Stimulated activated CD8-positive, alpha-beta memory T cell treated with anti-CD3 and anti-CD28 coated beads, Interleukin-4, amount 100 ng/mL, for 4 hours (primary cell): ENCODE measurements at places on chromosomes 5 and 9.

DNA sequence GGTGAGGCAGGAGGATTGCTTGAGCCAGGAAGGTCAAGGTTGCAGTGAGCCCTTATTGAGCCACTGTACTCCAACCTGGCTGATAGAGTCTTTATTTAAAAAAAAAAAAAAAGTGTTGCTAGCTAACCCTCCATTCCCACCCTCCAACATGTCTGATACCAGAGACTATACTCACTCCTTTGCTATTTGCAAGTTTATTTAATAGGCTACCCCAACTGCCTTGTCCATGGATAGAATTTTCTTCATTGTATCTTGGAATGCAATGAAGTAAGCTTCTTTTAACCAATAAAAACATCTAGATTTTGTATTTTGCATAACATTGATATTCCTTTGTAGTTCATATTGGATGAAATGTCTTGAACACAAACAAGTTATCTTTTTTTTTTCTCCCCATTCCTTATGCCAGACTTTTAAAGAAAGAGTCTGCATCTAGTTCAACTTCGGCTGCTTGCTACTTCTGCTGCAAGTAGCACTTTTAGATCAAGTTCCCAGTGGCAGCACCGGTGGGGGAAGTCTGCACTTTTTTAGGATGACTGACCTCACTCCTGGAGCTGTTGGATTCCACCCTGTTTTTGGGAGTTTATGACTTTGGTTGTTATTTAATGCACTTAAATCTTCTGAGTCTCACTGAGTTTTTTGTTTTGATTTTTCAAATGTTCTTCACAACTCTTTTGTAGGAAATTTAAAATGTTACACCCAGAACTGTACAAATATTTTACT is 112.5 kb downstream of the UHRF2 start:
- no peak for DNase-seq

GRCh38 chr9:18796696-18797270 is 236.2 kb downstream of the SAXO1 start:
- no peak for DNase-seq

DNA sequence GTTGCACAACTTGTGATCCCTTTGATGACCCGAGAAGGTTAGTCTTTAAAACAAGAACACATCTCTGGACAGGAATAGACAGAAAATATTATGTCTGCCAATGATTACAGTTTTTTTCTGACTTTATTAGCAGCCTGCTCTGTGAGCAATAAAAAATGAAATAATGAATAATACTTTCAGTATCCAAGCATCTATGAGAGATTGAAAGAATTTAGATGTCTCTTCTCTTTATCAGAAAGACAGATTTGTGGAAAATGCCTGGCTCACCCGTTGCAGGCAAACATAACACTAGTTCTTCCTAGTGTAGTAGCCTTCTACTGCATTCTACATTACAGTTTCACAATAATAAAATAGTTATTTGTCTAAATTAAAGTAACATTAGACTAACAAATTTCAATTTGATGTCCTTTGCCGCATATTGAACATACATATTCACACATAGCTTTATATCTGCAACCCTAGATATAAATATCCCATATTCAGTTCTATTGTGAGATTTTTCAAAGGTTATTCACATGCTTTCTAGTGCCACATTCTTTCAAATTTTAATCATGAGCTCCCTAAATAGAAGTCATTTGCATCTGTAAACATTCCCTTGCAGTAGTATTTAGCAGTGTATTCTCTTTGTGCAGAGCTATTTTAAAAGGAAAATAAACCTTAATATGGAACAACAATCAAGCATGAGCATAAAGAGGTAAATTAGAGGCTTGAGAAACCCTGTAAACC is 267.3 kb downstream of the EFNA5 start:
- DNase-seq = no peak

GRCh38 chr9:116501871-116502270 is 185.2 kb upstream of the TRIM32 start:
- no peak for DNase-seq

DNA sequence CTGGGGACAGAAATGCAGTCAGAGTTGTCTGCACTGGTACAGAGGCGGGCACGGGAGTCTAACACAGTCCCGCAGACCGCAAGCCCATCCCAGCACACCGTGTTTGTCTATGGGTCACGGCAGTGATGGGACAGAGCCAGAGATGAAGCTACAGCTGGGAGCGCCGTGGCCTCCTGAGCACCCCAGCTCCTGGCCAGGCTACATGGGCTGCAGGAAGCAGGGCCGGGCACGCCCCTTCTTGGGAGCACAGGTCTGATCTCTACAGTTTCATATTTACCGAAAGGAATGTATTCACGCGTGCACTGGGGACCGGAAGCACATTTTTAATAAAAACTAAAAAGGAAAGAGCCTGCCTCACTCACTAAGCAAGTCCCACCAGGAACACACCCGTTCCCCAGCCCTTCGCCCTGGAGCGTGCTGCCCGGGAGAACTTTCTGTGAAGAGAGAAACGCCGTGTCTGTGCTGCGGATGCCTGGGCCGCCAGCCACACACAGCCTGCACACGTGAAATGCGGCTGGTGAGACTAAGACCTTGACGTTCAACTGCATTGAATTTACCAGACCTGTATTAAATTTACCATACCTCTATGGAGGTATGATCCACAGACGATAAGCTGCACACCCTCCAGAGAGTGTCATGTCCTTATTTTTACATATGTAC is 81.1 kb downstream of the VAV2 start:
- DNase-seq = no peak

- no peak for DNase-seq
Measured at GRCh38 chr5:138458384-138458783, 6.9 kb upstream of the EGR1 start.

- no peak for DNase-seq
Measured at GRCh38 chr9:114271556-114272510, 51.1 kb upstream of the ORM1 start.

DNA sequence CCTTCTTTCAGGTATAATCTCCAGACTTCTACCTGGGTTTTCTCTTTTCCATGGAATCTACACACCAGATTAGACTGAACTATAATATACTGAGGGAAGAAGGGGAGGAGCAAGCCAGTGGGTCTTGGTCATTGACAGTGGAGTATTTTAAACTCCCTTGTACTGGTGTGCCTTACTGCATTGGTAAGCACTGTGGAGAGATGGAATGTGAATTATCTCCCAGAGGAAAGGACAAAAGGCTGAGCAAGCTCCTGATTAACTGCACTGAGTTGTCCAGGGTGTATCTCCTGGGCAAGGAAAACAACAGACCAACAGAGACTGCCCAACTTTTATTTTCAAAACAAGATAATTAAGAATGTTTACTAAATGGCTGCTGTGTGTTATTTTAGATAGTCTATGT is 29.8 kb upstream of the SLCO6A1 start:
- DNase-seq = no peak

DNA sequence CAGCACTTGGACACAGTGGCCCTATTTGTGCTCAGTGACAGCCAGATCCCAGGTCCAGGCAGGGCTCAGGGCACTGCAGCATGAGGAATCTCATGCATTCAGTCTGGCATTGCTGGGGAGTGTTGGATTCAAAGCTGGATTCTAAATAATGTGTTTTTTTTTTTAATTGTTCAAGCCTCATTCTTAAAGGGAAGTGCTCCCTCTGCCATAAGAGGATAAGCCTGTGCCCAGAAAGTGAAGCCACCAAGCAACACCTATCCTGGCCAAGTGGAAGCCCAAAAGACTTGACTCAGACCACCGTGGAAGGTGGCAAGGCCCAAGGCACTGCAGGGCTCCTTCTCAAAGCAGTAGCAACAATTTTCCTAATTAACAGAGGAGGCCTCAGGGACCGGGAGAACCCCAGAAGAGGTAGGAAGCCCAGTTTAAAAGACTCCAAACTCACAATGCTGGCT is 135.6 kb downstream of the ACTL7B start:
- DNase-seq = no peak

- no peak for DNase-seq
Measured at GRCh38 chr5:115559524-115559923, 14.9 kb upstream of the FEM1C start.

- no peak for DNase-seq
Measured at GRCh38 chr9:129623331-129623730, 2.4 kb upstream of the C9orf50 start.

DNA sequence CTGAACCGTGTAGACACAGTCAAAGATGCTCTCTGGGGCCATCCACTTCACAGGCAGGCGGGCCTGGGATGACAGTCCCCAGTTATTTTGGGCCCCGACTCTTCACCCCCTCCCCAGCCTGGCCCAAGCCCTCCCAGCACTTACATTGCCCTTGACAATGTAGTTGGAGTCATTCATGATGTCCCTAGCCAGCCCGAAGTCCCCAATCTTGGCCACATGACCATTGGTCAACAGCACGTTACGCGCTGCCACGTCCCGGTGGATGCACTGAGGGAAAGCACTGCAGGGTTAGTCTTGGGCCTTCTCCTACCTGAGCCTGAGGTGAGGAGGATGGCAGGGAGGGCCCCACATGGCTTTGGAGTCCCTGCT is 30.3 kb downstream of the CSF1R start:
- DNase-seq = no peak

- DNase-seq = no peak
Measured at GRCh38 chr5:65073250-65073661, 304.5 kb downstream of the CWC27 start.

GRCh38 chr5:172173564-172174153 is 14.4 kb downstream of the STK10 start:
- no peak for DNase-seq

- no peak for DNase-seq
Measured at GRCh38 chr5:151155775-151156506, 1.6 kb downstream of the ANXA6 start.

DNA sequence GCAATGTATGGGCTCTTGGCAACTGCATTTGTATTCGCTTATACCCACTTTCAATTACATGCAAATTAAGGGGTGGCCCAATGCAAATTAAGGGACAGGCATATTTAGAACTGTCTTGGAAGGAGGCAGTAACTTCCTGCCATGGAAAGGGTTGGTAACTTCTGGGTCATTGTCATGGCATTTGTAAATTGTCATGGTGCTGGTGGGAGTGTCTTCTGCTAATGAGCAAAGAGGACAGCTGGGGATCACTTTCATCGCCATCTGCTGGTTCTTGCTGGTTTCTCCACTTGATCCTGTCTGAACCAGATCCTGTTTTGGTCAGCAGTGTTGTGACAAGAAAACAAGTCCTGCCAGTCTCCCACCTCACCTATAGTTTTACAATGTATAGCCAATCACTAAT is 23.3 kb upstream of the UGT3A2 start:
- no peak for DNase-seq

- DNase-seq = no peak
Measured at GRCh38 chr5:111697881-111698757, 58.9 kb downstream of the NREP start.

GRCh38 chr9:99002706-99003105 is 59.0 kb downstream of the COL15A1 start:
- DNase-seq = no peak

DNA sequence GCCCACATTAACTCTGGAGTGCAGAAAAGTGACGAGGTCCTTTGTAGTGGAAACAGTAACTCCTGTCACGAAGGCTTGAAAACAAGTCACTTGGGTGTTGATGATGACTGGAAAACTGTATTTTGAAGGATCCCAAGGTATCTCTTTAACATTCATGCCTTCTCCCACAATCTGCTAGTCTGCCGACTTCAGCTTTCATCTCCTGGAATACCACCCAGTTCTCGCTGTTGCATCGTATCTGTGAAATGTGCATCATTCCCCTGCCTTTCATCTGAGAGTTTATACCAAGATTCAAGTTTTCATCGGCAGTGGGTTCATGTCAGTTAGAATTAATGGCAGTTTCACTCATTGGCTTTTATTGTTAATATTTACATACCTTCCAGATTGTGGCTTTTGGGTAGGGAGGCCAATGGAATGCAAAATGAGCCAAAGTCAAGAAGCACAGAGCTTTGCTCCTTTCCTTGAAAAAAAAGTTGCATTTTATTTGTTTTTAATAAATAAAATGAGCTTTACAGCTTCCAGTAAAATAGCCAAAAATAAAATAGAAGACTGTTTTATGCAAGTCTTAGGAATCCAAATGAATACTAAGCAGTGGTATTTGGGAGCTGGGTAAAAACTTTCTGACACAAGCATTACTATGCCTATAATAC is 575.2 kb upstream of the WWC1 start:
- DNase-seq = no peak

- DNase-seq = no peak
Measured at GRCh38 chr5:54226215-54226614, 84.2 kb downstream of the ARL15 start.

DNA sequence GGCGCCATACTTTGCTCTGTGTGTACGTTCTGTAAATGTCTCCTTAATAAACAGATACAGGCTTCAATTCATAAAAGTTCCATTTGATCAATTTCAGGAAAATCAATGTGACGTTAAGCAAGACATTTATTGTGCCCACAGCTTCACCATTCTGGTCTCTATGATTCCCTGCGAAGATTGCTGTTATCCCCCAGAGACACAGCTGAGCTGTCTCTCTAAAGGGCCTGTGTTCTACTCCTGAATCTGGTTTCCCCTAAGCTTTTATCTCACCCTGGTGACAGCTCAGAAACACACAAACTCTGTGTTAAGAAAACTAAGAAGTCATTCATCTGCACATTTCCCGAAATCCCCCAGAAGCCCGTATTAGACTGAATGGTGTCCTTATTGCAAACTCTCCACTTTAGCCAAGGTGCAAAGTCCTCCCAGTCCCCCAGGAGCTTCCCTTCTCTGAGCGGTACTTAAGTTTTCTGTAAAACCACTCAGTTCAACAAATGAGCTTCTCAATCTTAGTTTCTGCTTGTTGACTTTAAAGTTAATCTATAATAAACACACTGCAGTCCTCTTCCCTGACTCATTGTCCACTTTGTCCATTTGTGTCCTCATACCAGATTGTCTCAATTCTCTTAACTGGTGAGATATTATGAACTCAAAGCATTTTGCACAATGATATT is 1.4 kb upstream of the C5orf15 start:
- DNase-seq = no peak

- DNase-seq = no peak
Measured at GRCh38 chr5:9126490-9126889, 419.4 kb downstream of the SEMA5A start.

- DNase-seq = no peak
Measured at GRCh38 chr5:90084342-90084741, 325.2 kb downstream of the CETN3 start.

DNA sequence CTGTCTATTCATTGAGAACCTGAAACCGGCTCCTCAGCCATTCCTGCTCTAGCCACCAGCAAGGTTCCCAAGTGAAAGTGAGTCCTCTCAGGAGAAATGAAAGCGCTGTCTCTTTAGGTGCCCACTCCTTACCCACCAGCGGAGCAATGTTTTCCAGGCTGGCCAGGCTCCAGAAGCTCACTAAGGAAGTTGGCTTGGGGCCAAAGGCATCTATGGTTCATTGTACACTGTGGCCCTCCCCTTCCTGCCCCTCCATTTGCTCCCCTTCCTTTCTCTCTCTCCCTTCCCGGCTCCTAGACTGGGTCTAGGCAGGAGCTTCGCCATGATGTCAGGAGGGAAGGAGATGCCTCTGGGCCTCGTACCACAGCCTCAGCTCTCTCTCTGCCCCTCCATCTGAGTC is 1.1 kb upstream of the GABRP start:
- DNase-seq = no peak

- no peak for DNase-seq
Measured at GRCh38 chr9:111952559-111952958, 55.9 kb downstream of the UGCG start.
